ENCODE measurements at places on chromosomes 11 and 22.

GRCh38 chr11:130087294-130087926 is 17.7 kb downstream of the APLP2 start:
- H3K27me3 ChIP-seq: no peaks in the 10 kb centered on the region
- DNase-seq: no peak
- H3K36me3 ChIP-seq: no peaks in the 10 kb centered on the region

DNA sequence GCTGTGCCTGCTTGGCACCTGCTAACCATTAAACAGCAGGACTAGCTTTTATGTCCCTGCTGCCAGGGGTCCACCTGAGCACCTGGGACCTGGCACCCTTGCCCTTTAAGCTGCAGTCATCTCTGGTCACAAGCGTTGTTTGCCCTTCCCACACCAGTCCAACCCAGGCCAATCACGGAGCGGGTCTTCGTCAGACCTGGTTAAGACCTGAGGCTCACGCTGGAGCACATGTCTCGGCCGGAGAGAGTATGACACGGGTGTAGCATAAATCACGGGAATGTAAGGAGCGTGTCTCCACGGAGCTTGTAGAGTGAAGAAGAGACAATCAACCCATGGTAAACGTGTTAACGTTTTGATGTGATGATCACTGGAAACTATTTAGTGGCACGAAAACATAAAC is 847.3 kb downstream of the BRD1 start:
- no peak for DNase-seq
- no peak overlapping the region for H3K4me3 ChIP-seq
- H3K27ac ChIP-seq: no peak overlapping the region
- H3K36me3 ChIP-seq: no peaks in the 10 kb centered on the region

- peak overlapping the region; percentile 29 for H3K27ac ChIP-seq
- no peak overlapping the region for H3K4me3 ChIP-seq
- DNase-seq: no peak
- H3K27me3 ChIP-seq: no peaks in the 10 kb centered on the region
- no peaks in the 10 kb centered on the region for H3K4me1 ChIP-seq
These were observed 89.7 kb downstream of the FAM76B start for GRCh38 chr11:95699631-95700470.

GRCh38 chr22:48482771-48483170 is 1344.9 kb downstream of the BRD1 start:
- H3K27ac ChIP-seq: no peak overlapping the region
- H3K27me3 ChIP-seq: no peaks in the 10 kb centered on the region
- no peak for DNase-seq
- H3K4me3 ChIP-seq: no peak overlapping the region
- no peaks in the 10 kb centered on the region for H3K4me1 ChIP-seq
- no peaks in the 10 kb centered on the region for H3K36me3 ChIP-seq

DNA sequence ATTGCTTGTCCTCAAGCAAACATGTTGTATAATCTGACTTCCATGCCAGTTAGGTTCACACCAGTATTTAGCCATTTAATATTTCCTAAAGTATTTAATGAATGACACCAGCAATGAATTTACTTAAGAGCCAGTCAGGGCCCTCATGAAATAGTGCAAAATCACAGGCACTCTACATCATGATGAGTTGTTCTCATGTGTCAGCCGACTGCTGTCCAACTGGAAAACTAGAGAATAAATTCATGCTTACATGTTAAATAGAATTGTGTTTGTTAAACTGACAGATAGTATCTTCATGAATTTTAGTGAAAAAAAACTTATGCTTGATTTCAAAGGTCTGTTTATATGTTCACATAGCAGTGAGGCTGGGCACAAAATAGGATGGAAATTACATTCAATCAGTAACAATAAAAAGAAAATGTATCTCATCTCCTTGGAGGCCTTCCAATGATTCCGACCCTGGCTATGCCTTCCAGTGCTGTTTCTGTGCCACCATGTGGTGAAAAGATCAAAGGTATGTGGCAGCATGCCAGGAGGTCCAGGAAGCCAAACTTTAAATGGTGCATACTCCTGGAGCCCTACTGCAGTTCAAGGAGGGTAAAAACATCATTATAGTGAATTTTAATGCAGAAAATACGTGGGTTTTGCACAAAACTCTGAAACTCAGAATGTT is 45.2 kb downstream of the CTSC start:
- peak; percentile 21 for DNase-seq
- H3K27me3 ChIP-seq: no peaks in the 10 kb centered on the region
- H3K4me1 ChIP-seq: no peaks in the 10 kb centered on the region

- peaks cover 4% of the 10 kb centered on the region for H3K4me1 ChIP-seq
- peaks cover 25% of the 10 kb centered on the region for H3K27me3 ChIP-seq
- H3K4me3 ChIP-seq: peak overlapping the region; percentile 50
- no peaks in the 10 kb centered on the region for H3K36me3 ChIP-seq
- DNase-seq: no peak
These were observed 5.1 kb downstream of the TBX1 start for GRCh38 chr22:19765477-19766239.

DNA sequence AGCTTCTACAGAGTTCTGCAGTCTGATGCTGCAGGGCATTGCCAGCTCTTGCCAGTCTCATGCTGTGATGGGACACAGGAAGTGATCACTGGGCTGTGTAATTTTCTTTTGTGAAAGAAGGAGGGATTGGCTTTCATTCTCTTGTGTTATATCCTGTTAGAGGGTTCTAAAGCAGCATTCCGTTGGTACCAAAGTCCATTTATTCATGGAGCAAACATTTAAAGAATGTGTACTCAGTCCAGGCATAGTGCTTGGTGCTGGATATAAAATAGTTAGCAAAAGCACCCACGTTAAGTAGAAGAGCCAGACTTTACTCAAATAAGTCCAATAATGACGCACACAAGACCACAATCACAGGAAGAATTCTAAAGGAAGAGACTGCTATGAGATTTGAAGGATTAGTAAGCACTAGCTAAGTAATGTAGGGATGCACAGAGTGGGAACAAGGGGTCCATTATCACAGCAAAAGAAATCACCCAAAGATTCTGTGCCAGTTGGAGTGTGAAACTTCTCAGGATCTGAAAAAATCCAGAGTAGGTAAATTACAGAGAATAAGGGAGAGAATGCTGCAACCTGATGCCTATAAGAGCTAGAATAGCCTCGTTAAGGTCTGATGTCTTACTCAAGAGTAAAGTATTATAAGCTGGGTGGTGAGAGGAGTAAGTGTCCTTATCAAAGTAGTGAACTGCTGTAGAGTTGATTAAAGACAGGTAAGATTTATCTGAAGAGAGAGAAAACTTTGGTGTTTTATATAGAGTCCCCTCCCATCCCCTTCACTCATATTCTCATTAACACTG is 728.3 kb downstream of the METTL15 start:
- no peak overlapping the region for H3K4me3 ChIP-seq
- DNase-seq: no peak
- no peaks in the 10 kb centered on the region for H3K4me1 ChIP-seq
- H3K27me3 ChIP-seq: no peaks in the 10 kb centered on the region

- H3K36me3 ChIP-seq: no peaks in the 10 kb centered on the region
- no peaks in the 10 kb centered on the region for H3K27me3 ChIP-seq
- no peak overlapping the region for H3K4me3 ChIP-seq
- H3K4me1 ChIP-seq: no peaks in the 10 kb centered on the region
- peak; percentile 40 for DNase-seq
These were observed 22.7 kb downstream of the EFCAB6 start for GRCh38 chr22:43789452-43789851.

GRCh38 chr11:9718147-9718546 is 54.3 kb downstream of the SWAP70 start:
- no peak overlapping the region for H3K4me3 ChIP-seq
- no peaks in the 10 kb centered on the region for H3K27me3 ChIP-seq
- DNase-seq: no peak
- no peaks in the 10 kb centered on the region for H3K4me1 ChIP-seq

- H3K27me3 ChIP-seq: no peaks in the 10 kb centered on the region
- H3K27ac ChIP-seq: no peak overlapping the region
- H3K36me3 ChIP-seq: no peaks in the 10 kb centered on the region
- no peak for DNase-seq
These were observed 12.8 kb upstream of the CAVIN3 start for GRCh38 chr11:6333095-6333494.

- H3K4me3 ChIP-seq: no peak overlapping the region
- H3K4me1 ChIP-seq: no peaks in the 10 kb centered on the region
- H3K27me3 ChIP-seq: peaks cover 28% of the 10 kb centered on the region
- no peak for DNase-seq
These were observed 72.4 kb downstream of the RTL6 start for GRCh38 chr22:44425694-44426045.

DNA sequence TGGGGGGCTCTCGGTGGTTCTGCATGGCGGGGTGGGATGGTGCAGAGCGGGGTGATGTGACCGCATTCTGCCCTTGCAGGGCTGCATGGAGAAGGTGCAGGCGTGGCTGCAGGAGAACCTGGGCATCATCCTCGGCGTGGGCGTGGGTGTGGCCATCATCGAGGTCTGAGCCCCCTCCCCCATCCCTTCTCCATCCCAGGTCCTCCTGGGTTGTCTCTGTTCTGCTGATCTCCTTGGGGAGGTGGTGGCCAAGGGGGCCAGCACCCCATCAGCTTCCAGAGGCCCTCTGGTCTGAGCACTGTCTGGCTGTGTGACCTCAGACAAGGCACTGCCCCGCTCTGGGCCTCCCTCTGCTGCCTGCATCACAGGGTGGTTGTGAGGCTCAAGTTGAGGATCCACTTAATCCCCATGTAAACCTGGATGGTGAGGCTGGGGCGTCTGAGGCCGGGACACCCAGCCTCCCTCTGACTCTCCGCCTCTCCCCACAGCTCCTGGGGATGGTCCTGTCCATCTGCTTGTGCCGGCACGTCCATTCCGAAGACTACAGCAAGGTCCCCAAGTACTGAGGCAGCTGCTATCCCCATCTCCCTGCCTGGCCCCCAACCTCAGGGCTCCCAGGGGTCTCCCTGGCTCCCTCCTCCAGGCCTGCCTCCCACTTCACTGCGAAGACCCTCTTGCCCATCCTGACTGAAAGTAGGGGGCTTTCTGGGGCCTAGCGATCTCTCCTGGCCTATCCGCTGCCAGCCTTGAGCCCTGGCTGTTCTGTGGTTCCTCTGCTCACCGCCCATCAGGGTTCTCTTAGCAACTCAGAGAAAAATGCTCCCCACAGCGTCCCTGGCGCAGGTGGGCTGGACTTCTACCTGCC is 53.3 kb downstream of the CD82 start:
- H3K27me3 ChIP-seq: no peaks in the 10 kb centered on the region
- no peak overlapping the region for H3K4me3 ChIP-seq
- H3K36me3 ChIP-seq: peaks cover 5% of the 10 kb centered on the region
- no peaks in the 10 kb centered on the region for H3K4me1 ChIP-seq

DNA sequence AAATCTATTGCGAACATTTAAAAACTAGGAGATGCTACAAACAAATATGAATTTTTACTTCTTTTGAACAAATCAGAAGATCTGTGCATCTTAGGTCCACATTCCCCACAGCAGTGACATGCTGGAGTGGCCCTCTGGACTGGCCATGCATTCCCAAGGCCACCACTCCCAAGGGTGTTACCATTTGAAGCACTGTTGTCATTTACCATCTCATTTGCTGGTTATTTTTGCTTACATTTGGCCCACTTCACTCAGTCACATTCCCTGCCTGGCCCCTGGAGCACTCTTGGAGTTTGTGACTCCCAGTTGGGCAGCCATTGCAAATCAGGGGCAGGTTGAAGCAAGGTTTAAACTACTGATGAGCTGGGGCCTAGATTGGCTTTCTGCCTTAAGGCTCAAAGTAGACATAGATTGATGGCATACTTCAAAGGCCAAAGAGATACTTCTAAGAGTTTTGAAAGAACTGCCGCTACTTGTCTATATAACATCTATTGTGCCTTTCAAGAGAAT is 8.5 kb upstream of the ZNRF3 start:
- H3K4me3 ChIP-seq: no peak overlapping the region
- DNase-seq: no peak
- H3K4me1 ChIP-seq: no peaks in the 10 kb centered on the region
- H3K27ac ChIP-seq: no peak overlapping the region
- H3K27me3 ChIP-seq: no peaks in the 10 kb centered on the region
- no peaks in the 10 kb centered on the region for H3K36me3 ChIP-seq

GRCh38 chr22:44728761-44729324 is 23.5 kb upstream of the ARHGAP8 start:
- no peaks in the 10 kb centered on the region for H3K27me3 ChIP-seq
- no peak overlapping the region for H3K4me3 ChIP-seq
- no peaks in the 10 kb centered on the region for H3K36me3 ChIP-seq
- DNase-seq: no peak
- peaks cover 14% of the 10 kb centered on the region for H3K4me1 ChIP-seq
- peak overlapping the region; percentile 91 for H3K27ac ChIP-seq

GRCh38 chr22:44020981-44021380 is 3.1 kb upstream of the PARVB start:
- H3K27ac ChIP-seq: no peak overlapping the region
- H3K4me3 ChIP-seq: no peak overlapping the region
- no peak for DNase-seq
- no peaks in the 10 kb centered on the region for H3K4me1 ChIP-seq
- H3K36me3 ChIP-seq: no peaks in the 10 kb centered on the region

GRCh38 chr11:80255021-80255420 is 814.2 kb upstream of the TENM4 start:
- no peaks in the 10 kb centered on the region for H3K27me3 ChIP-seq
- H3K27ac ChIP-seq: no peak overlapping the region
- H3K4me3 ChIP-seq: no peak overlapping the region
- no peaks in the 10 kb centered on the region for H3K36me3 ChIP-seq

GRCh38 chr11:119195680-119196079 is 10.4 kb downstream of the NHERF4 start:
- no peaks in the 10 kb centered on the region for H3K4me1 ChIP-seq
- H3K36me3 ChIP-seq: no peaks in the 10 kb centered on the region
- H3K4me3 ChIP-seq: no peak overlapping the region
- no peak overlapping the region for H3K27ac ChIP-seq
- DNase-seq: no peak

DNA sequence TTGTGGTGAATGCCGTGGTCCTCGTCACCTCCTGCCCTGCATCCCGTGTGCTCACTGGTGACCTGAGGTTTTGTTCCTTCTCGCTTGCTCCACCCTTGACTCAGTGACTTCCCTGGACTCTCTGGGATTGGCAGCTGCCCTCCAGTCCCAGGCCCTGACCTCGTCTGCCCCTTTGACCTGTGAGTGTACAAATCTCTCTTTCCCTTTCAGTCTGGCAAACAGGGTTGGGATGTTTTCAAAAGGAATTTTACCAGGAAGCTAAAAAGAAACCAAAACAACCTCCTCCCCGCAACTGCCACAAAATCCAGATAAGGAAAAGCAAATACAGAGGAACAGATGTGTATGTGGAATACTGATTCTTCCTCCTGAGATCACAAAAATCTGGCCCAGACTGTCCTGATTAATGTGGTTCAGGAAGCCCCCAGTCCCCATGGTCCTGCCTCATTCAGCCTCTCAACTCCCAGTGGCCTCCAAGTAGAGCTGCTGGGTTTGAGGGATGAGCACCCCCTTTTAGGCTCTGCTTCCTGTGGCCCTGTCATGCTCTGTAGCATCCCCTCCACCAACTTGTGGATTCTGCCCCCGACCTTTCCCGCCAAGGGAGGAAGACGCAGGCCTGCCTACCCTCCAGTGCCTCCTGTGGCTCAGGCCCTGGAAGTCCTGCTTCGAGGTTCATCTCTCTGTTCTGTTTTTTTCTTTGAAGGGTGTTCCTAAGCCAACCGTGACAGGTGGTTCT is 15.2 kb downstream of the ROBO4 start:
- no peaks in the 10 kb centered on the region for H3K36me3 ChIP-seq
- H3K4me1 ChIP-seq: no peaks in the 10 kb centered on the region
- DNase-seq: no peak
- no peak overlapping the region for H3K4me3 ChIP-seq
- H3K27me3 ChIP-seq: no peaks in the 10 kb centered on the region
- no peak overlapping the region for H3K27ac ChIP-seq

GRCh38 chr11:123196060-123196714 is 1.1 kb upstream of the CLMP start:
- H3K4me3 ChIP-seq: no peak overlapping the region
- peak overlapping the region; percentile 83 for H3K27ac ChIP-seq
- H3K27me3 ChIP-seq: peaks cover 3% of the 10 kb centered on the region
- DNase-seq: no peak
- H3K36me3 ChIP-seq: no peaks in the 10 kb centered on the region
